ENCODE measurements at places on chromosomes 11 and 22.

GRCh38 chr22:40594346-40594745 is 42.2 kb downstream of the MRTFA start:
- no peak for DNase-seq

- no peak for DNase-seq
Observed at GRCh38 chr11:119797123-119797611, 68.2 kb upstream of the NECTIN1 start.

- DNase-seq: no peak
Observed at GRCh38 chr22:20413217-20414058, 19.5 kb downstream of the ZNF74 start.

DNA sequence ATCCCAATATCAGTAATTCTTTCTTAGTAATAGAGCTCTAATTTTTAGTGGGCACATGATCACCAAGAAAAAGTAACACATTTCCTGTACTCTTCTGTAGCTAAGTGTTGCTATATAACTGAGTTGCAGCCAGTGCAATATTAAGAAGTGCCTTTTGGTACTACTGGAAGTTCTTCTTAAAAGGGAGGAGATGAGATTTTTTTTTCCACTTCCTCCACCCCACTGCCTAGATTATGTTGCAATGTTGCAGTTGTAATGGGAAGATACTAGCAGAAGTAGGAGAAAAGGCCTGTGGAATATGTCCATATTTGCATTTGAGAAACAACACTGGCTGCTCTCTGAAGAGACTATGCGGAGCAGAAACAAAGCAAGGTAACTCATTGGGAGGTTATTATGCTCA is 280.6 kb upstream of the ANO5 start:
- DNase-seq: no peak

DNA sequence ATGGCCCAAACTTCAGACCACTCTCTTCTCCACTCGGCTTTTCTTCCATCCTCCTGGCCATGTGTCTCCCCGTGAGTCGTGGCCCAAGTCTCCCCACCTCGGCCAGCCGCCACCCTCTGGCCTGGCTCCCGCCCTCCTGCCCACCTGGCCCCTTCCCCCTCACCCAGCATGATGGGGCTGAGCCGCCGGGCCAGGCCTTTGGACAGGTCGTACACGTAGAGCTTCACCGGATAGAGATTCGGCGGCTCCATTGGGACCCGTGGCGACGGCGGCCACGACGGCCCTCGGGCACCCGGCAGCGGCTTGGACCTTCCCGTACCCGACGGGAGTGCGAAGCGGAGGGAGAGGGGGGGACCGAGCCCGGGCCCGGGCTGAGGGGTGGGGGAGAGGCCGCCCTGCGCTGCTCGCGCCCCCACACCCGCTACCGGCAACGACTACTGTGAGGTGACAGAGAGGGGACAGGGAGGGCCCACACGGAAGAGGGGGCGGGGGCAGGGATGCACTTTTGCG is at the start of gene DESI1:
Gene DESI1, minus strand, starts transcription at position 455 of the 510 bp plus-strand sequence. Its CDS starts 204 bp downstream, at position 251.
- DNase-seq: peak; percentile 43

GRCh38 chr11:95078526-95078925 is 11.1 kb upstream of the ENDOD1 start:
- no peak for DNase-seq

DNA sequence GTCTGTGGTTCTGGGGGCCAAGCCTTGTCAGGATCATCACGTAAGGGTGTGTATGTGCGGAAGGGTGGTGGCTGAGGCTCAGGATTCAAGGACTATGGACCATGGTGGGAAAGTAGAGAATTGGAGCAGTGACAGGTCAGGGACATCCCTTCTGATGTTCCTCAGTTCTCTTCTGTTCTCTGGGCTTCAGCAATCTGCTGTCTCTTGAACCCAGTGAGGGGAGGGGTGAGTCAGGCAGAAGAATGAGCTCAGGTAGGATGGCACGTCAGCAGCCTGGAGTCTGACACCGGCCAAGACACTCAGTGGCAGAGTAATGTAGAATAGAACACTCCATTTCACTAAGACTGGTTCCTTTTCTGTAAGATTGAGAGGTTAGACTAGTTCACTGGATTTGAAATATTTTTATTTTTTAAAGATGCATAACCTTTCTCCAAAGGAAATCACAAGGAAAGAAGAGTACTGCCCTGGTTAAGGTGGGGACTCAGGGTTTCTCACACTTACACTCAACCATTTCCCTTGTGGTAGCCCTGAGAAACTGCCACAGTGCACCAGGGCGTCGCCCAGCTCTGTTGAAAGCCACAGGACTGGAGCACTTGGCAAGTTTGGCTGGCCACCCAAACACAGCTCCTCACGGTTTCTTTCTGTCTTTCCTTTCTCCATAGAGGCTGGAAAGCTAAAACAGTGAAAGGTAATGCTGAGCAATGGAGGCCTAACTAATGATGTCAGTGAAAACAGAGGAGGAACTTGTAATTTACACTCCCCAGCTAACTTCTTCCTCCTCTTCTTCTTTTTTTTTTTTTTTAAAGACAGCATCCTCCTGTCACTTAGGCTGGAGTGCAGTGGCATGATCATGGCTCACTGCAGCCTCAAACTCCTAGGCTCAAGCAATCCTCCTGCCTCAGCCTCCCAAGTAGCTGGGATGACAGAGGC is 23.1 kb upstream of the MICAL2 start:
- no peak for DNase-seq

- DNase-seq: no peak
Observed at GRCh38 chr11:46565232-46565840, 28.5 kb downstream of the AMBRA1 start.

- DNase-seq: no peak
Observed at GRCh38 chr11:46064221-46064620, 57.0 kb downstream of the PHF21A start.

- no peak for DNase-seq
Observed at GRCh38 chr22:28952857-28953256, 69.5 kb downstream of the ZNRF3 start.

- DNase-seq: no peak
Observed at GRCh38 chr11:133978794-133979193, 22.0 kb upstream of the IGSF9B start.

- no peak for DNase-seq
Observed at GRCh38 chr22:17562906-17563870, at the start of gene SLC25A18. Gene SLC25A18 (plus strand): TSS chr22:17563498. CDS start chr22:17579945, 16,447 bp downstream.

DNA sequence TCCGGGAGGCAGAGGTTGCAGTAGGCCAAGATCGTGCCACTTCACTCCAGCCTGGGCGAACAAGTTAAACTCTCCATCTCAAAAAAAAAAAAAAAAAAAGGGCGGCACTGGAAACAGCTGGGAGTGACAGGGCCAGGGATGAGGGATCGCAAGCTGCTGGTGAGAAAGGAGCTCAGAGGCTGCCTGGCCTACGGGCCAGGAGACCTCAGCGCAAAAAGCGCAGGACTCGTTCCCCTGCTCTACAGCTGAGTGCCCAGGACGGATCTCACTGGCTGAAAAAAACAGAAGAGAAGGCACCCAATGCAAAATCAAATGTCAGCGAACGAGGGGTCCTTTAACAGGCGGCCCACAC is 650 bp upstream of the NUP50 start:
- DNase-seq: no peak

- no peak for DNase-seq
Observed at GRCh38 chr11:13831696-13832095, 130.8 kb upstream of the SPON1 start.

DNA sequence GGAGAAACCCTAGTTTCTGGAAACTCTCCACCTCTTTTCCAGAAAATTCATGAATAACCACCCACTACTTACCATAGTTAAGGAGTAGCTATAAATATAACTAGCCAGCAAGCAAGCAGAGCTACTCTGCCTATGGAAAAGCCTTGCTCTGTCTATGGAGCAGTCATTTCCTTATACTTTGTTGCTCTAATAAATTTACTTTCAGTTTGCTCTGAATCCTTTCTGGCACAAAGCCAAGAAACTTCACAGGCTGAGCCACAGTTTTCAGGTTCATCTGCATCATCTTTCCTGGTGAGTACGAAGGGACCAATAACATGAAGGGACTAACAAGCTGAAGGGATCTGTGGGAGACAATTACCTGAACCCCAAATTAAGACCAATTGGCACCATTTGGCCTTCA is 4.6 kb downstream of the OR4C45 start:
- no peak for DNase-seq

GRCh38 chr11:122309262-122309925 is 193.4 kb upstream of the BLID start:
- no peak for DNase-seq

All from stimulated activated CD4-positive, alpha-beta T cell treated with anti-CD3 and anti-CD28 coated beads, Interleukin-2, amount 100 ng/mL, for 24 hours (primary cell).